ENCODE measurements at places on chromosomes 13 and 19.
A peak's percentile ranks its signal among the peaks of the same experiment; 100 is the strongest.

- no peak for DNase-seq
These were observed 2.1 kb upstream of the CDX2 start for GRCh38 chr13:27971236-27971645.

GRCh38 chr13:28318496-28318895 is 176.4 kb downstream of the FLT1 start:
- DNase-seq, result no peak

- peak; percentile 60 for DNase-seq
These were observed 18.7 kb downstream of the GPR180 start for GRCh38 chr13:94620286-94620896.

- DNase-seq, result peak; percentile 57
These were observed 19.6 kb upstream of the B3GNT3 start for GRCh38 chr19:17775245-17775927.

GRCh38 chr13:95388420-95389079 is 87.3 kb upstream of the ABCC4 start:
- no peak for DNase-seq

DNA sequence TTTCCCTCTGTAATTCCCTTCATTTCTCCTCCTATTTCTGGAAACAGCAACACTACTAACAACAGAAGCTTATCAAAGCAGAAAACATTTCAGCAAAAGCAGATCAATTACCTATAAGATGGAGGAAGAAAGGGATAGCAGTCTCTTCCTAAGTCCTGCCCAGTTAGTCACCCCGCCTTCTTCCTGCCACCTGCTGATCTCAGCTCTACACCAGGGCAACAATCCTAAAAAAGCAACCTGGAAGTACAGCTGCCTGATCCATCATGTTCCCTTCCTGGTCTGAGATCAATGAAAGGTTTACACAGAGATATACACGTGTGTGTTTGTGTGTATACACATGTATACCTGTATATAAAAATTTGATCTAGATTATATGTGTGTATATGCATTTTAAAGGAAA is 59.4 kb downstream of the TSC22D1 start:
- no peak for DNase-seq

- DNase-seq, result no peak
These were observed 289.5 kb downstream of the SHISA2 start for GRCh38 chr13:25762281-25762680.

- DNase-seq, result no peak
These were observed 4.4 kb upstream of the TMEM272 start for GRCh38 chr13:51849145-51850101.

DNA sequence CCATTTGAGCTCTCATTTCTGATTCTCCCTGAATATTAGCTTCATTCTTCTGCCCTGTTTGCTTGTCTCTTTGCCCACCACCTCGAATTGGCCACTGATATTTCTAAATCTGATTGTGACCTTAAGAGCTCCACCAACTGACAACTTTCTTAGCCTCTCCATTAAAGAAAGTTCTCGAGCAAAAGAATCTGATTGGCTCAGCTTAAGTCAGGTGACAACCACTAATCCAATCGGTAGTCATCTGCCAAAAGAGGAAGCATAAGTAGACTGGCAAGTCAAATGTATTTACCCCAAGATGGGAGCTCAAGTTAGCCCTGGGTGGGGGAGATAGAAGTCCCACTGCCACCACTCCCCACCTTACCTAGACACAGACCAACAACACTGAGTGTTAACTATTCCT is 41.5 kb downstream of the NOTCH3 start:
- DNase-seq, result no peak

GRCh38 chr13:47216176-47216822 is 319.4 kb upstream of the HTR2A start:
- DNase-seq, result no peak

GRCh38 chr19:20250121-20250520 is 83.1 kb downstream of the ZNF486 start:
- no peak for DNase-seq

GRCh38 chr19:57010541-57010940 is 109.2 kb upstream of the USP29 start:
- DNase-seq, result no peak

- DNase-seq, result no peak
These were observed 351.2 kb upstream of the PRR20A start for GRCh38 chr13:56789527-56789926.

- DNase-seq, result no peak
These were observed 15.0 kb downstream of the BICRA start for GRCh38 chr19:47623921-47624391.

- no peak for DNase-seq
These were observed 367.4 kb downstream of the SPRY2 start for GRCh38 chr13:79973533-79973963.

GRCh38 chr19:44900328-44901244 is 5.0 kb upstream of the APOE start:
- no peak for DNase-seq

DNA sequence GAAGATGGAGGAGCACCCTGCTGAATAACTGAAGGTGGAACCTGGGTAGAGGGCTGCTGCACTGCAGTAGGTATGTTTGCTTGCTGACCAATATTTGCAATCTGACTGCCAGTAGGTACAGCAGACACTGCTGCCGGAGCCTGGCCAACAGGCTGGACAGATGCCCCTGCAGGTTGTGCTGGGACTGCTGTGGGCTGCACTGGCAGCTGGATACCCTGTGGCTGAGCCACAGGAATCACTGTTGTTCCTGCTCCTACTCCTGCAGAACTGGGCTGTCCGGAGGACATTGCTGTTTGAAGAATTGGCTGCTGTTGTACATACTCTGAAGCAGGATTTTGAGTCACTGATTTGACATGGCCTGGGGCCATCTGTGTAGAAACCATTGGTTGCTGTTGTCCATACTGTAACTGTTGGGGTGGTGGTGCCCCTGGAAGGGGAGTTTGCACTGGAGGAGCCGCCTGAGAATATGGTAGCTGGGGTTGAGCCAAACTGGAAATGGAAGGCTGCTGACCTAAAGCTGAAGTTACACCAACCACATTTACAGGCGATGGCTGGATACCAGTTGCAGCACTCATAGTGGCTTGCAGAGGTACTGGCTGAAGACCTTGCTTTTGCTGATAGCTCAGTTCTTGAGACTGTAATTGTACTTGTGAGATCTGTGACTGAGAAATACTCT is 2.2 kb downstream of the TSC22D1 start:
- no peak for DNase-seq

GRCh38 chr19:14138576-14139265 is 2.3 kb upstream of the ASF1B start:
- DNase-seq, result no peak

DNA sequence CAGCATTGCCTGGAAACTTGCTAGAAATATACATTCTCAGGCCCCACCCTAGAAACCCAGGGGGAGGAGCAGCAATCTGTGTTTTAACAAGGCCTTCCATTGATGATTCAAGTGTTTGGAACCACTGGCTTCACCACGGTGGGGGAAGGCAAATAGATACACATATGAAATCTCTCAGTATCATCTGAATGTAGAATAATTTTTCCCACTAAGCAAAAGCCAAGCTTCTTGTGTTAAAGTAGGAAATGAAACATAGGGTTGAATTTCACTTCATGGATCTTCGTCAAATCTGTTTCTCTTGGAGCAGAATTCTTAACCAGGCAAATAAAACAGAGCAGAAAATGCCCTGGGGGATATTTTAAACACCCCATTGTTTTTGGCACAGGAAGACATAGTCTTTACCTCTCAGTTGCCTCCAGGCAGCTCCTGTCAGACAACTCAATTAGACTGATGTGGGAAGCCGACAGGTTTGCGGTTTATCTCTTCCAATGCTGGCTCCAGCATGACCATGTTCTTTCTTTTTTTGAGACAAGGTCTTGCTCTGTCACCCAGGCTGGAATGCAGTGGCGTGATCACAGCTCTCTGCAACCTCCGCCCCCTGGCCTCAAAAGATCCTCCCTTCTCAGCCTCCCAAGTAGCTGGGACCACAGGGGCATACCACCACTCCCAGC is 213.0 kb downstream of the FOXO1 start:
- DNase-seq, result no peak

GRCh38 chr19:3320354-3320670 is 46.1 kb upstream of the NFIC start:
- no peak for DNase-seq

DNA sequence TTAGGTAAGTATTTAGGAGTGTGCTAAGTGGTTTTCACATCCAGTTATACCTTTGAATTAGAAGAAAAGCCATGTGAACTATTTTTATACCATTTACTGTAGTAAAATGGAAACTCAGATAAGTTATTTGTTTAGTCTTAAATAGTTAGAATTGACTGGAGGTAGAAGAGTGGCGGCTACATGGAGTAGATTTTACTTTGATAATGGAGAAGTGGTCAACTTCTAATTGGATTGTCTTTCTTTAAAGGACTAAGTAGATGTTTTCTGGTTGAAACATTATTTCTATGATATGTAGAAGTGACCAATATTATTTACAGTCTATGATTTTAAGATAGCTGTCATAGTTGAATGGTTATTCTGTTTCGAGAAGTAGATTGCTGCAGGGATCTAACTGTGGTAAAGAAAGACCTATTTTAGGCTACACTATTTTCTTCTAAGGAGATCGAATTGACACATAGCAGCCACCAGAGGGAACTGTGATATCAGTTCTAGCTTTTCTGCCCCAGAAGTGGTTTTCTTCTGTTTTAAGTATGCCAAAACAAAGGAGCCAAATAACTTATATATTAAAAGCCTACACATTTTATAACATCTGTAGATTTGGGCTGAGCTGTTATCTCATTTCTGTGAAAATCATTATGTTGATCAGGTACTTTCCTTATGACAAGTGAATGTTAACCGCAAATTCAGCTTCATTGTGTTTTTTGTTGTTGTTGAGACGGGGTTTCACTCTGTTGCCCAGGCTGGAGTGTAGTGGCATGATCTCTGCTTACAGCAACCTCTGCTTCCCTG is 26.1 kb downstream of the ZMYM2 start:
- DNase-seq, result no peak

DNA sequence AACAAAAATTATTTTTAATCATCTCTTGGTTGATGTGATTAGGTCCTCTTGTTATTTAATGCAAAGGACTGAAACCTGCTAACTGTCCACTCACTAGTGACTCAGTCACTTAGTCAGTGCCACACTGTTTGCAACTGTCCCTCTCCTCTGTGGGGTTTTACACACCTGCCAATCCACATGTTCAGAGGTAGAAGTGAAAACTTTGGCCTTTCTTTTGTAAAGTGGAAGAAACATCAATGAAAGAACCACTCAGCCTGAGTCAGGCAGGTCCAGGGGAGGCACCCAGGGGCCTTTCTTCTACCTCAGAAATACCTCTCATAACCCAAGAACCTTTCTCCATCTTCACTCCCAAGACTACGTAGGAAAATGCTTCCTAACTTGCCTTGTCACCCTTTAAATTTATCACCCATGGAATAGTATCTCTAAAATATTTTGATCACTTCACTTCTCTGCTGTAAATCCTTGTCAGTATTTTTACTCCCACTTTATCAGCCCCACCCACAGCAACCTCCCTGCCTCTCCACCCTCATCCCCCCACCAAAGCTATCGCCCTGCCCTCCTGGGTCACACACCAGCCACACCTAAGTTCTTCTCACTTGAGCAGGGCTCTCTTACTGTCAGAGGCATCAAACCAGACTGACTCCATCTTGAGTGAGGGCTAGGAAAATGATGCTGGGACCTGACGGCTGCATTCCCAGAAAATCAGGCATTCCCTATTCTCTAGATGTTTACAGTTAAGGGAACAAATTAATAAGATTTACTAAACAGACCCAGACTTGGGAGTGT is 29.6 kb upstream of the EEF1AKMT1 start:
- no peak for DNase-seq

DNA sequence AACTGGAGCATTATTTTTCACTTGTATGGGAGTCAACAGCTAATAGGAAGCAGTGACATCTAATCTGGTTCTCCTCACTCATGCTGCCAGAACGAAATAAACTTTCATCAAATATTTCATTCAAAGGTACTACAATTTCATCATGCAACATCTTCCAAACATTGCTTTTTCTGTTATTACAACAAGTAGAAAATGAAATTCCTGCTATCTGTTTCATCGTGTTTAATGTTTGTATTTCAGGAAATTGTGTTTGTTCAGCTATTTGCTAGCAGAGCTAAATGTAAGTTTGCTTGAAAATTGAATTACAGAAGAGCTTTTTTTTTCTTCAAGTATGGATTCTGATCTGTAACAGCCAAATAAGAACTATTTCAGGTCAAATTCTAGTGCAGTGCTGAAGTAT is 90.1 kb downstream of the SLITRK6 start:
- no peak for DNase-seq

GRCh38 chr13:113425941-113426590 is 27.2 kb downstream of the ADPRHL1 start:
- no peak for DNase-seq

DNA sequence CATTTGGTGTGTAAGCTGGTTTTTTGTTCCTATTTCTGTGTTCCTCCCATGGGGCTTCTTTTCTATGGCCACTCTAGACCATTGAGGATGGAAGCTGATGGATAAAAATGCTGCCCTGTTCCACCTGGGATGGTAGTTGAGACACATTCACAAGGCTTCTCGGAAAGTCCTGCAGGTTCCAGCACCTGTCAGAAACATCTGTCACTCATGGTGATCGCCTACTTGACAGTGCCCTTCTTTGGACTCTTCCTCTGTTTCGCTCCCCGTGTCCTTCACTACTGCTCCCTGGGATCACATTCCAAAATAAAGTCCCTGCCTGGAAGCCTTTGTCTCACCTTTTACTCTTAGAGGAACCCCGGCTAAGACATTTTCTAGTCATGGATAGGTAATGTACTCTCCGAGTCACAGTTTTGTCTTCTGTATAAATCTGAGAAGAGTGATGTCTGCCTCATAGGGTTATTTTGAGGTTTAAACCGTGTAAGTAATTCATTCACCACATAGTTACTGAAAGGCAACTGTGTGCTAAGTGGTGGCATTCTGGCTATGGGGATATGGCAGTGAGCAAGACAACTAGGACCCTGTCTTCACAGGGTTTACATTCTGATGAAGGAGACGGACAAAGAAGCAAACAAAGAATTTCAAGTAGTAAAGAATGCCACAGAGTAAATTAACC is 21.0 kb downstream of the UBAC2 start:
- DNase-seq, result no peak

- DNase-seq, result no peak
These were observed 79.2 kb upstream of the C13orf46 start for GRCh38 chr13:114053026-114053425.

- DNase-seq, result no peak
These were observed 5.9 kb downstream of the MTMR6 start for GRCh38 chr13:25281193-25281934.

- DNase-seq, result peak; percentile 79
These were observed 28.3 kb downstream of the IL12RB1 start for GRCh38 chr19:18058208-18059009.

DNA sequence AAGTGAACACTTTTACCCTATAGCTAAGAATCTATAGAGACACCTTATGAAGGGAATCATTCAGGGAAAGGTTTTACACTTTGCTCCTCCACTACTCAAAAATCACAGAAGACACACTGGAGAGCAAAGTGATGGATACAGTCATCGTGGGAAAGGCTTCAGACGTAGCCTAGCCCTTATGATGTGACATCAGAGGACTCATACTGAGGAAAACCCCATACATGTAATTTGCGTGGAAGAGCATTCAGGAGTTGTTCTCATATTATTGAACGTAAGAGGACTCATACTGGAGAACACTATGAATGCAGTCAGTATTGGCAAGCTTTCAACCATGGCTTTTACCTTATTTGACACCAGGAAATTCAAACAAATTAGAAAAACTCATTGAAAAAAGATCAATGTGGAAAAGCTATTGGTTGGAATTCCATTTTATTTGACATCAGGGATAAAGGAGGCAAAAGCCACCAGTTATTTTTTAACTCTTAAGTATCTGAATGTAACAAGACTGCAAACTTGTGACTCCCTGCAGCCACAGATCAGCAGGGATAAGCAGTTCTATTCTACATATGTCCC is 16.1 kb upstream of the ZNF274 start:
- DNase-seq, result no peak

GRCh38 chr13:75103976-75104375 is 378.0 kb downstream of the TBC1D4 start:
- no peak for DNase-seq

Data from T47D (cell line).